ENCODE measurements at places on chromosomes 5 and 9. TPM values are rescaled to one million over a fixed set of nuclear protein-coding genes. Genes with fewer than 3 reads are reported as not detected.

CER1 gene
- total RNA-seq: not detected

DNA sequence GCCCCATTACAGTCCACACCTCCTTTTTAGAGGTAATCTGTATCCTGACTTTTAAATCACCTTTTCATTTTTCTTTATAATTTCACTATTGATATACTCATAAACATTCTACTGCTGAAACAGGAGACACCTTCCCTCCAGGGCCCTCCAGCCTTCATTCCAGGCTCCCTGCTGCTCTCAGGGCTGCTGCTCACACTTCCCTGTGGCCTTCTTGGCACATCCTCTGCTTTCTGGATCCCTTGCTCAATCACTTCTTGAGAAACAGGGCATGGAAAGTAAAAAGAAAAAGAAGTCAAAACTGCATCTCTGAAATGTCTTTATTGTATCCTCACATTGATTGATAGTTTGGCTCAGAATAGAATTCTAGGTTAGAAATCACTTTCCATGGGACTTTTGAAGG lies 19.3 kb upstream of the WNT8A start:
- DNase-seq: no peak

GRCh38 chr9:71729816-71730526 lies 38.3 kb downstream of the CEMIP2 start:
- DNase-seq: no peak

DNA sequence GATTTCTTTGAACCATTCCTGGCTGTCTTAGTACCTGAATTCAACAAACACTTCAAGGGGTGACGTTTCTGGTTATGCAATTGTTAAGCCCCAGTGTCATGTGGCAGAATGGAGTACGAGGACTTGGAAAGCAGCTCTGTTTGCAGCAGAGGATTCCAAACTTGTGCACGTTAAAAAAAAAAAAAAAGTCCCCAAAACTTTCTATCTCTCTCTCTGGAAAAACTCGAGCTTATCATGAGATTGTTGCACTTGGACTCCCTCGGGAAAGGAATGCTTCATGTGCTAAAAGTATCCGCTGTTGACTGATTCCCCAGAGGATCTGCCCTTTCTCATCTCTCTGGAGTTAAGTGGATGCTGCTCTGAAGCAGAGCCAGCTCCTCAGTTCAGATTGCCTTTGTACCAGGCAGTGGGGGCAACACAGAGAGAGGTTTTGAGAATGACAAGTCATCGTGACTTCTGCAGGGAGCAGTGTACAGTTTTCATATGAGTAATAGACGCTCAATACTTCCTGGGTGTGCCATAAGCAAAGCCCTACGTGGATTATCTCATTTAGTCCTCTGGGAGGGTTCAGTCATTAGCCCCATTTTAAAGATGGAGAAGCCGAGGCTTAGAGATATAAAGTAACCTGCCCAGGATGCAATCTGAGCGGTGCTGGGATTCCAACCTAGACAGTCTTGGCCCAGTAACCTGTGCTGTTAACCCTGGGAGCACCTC lies 28.1 kb downstream of the TMOD1 start:
- no peak for DNase-seq

TMEM215 gene
- not detected for total RNA-seq

- DNase-seq: no peak
Observed at GRCh38 chr5:94263068-94263467, 355.3 kb downstream of the KIAA0825 start.

DNA sequence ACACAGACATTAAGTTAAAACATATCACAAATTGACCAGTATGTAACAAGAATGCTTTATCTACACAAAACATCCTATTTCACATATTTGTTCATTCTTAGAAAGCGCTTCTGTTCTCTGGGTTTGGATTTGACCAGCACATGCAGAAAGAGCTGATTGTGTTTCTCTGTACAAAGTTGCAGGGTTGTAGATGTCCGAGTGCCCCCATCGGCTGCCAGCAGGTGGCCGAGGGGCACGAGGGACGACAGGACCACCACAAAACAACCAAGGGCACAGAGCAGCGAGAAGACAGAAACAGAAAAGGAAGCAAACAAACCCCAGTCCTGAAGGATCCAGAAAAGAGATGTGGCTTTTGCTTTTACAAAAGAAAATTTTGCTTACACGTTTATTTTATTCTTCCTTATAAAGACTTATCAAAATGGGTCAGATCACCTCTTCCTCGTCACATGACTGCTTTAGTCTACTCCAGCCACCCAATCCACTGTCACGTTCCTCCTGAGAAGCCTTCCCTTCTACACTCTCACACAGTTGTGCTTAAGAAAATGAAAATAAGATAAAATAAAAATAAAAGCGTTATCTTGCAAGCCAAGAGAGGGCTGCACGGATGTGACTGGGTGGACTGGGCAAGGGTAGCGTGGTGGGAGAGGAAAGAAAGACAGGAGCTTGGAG lies 9.5 kb downstream of the OTP start:
- no peak for DNase-seq

PIP5KL1 gene
- 0.40 TPM for total RNA-seq

DNA sequence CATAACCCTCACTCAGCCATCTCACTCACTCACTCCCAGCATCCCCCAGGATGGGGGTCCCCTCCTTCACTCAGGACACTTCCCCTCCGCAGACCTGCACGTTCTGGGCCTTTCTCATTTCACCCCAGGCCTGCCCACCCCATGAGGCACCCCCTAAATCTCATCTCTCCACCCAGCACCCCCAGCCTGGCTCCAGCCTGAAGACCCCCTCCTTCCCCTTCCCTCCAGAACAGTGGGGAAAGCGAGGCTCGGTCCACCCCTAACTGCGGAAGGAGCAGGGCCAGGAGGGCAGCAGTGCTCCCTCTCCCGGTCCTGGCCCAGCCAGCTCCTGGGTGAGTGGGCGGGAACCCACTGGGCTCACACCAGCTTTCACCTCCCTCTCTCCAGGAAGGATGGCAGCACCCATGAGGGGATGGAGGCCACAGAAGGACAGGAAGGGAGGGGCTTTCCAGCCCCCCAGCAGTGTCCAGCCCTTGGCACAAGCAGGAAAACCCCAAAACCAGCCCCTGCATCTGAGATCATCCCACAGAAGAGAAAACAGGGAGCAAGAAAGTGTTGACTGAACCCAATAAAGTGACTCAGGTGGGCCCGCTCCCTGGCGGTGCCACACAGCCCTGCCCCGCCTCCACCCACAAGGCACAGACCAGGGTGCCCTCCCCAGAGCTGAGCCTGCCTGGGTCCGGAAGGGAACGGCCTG lies 55.0 kb downstream of the LRSAM1 start:
- DNase-seq: no peak

DNA sequence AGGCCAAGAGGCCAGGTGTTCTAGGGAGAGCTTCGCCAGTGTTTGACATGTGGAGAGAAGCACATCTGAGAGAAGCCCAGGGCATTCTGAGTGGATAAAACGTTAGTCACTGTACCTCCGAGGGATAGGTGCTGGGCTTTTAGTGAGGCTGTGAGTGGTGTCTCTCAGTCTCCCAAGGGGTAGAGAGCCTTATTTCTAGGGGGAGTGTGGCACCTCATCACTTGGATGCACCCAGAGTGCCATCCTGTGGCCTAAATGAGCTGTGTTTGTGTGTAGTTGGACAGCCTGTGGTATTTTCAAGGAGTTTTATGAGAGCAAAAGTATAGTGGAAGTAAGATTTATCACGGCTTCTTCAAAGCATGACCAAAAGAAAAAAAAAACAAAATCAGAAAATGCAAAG lies 1046.9 kb upstream of the WWC1 start:
- DNase-seq: no peak

DNA sequence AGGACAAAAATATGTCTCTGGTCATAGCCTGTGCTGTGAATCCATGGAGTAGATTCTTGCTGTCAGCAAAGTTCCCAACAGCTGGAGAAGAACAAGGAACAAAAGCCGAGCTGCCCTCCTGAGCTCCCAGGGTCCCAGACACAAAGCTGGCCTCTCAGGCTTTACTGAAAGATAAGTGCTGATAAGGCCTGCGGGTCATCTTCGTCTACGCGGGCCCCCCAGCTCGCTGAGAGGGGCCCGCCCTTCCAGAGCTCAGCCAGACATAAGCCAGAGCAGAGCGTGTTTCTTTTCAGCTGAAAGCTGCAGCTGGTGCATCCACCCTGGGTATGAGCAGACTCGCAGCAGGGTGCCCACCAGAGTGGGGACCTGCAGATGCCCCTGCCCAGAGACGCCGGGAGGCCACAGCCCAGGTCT lies 84.7 kb downstream of the HSD17B3 start:
- no peak for DNase-seq

- no peak for DNase-seq
Observed at GRCh38 chr5:14183187-14183939, 40.2 kb downstream of the TRIO start.

- no peak for DNase-seq
Observed at GRCh38 chr5:138657360-138657759, 82.2 kb upstream of the HSPA9 start.

DNA sequence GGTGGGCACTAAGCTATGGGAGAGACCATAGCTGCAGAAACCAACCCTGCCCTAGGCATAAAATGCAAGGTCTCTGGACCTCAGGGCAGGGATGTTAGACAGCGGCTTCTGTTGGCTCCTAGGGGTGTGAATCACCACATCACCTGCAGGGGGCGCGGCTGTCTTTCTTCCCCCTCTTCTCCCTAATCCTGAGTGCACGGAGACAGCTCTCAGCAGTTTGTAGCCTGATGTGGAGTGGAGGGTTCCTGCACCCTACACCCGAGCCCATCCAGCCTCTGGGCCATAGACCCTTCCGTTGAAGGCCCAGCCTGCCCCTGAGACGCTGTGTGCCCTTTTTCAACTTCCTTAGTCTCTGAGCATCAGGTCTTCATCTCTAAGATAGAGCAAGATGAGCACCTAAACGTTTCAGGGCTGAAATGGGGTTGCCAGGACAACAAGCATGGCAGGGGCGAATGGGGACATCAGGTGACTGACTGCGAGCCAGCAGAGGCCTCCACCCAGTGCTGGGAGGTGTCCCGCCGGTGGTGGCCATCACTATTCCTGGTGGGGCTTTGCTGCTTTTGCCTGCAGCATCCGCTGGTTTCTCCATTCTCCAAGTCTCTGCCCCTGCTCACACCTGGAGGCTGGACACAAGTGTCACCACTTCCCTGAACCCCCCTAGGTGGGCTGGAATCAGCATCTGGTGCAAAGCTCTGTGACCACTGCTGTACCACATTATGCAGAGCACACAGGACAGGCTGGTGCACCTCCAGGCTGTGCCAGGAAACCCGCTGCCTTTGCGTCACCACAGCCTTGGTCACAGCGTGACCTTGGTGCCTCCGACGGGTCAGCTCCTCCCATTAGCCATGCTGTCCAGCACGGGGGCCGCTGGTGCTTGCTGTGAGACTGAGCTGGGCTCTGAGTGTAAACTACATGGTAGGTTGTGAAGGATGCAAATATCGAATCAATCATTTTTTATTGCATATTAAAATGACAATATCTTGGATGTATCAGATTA lies 2.5 kb upstream of the SEC16A start:
- peak; percentile 95 for DNase-seq

DMRT2 gene
- total RNA-seq: not detected

DNA sequence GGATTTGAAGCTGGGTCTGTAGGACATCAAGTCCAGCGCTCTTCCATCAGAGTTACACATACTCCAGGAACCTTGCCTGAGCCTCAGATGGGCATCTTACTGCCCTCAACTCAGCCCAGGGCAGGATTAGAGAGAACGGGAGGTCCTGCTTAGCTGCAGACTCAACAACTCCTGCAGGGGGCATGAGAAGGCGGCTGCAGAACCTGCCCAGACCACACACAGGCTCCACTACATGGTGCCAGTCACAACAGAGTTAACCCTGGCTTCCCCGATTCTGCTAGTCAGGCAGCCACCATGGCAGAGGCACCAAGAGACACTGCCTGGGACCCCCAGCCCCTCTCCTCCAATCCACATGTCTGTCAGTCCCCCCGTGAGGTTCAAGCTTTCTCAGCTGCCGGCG lies 23.9 kb upstream of the CPLX2 start:
- DNase-seq: no peak

- no peak for DNase-seq
Observed at GRCh38 chr9:86402591-86402990, 48.4 kb upstream of the TUT7 start.

DNA sequence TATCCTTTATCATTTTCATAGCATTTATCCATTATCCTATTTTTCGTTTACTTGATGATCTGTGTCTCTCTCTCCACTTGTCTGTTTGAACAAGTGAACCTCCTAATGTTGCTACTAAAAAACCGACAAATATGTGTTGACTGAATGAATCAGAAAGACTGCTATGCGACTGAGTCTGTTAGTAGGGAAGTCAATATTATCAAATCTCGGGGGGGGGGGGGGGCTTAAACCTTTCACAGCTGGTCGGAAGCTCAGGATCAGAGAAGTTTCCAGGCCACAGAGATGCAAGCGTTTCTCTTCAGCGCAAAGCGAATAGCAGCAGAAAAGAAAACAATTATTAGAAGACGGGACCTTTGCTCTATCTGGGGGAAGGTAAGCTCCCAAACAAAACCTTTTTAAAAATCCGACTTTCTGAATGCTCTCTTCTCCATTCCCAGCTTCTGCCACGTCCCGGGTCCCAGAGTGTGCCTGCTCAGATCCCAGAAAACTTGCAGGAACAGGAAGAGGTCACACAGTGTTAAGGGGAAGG lies 412 bp downstream of the RIOK2 start:
- no peak for DNase-seq

GRCh38 chr5:147481376-147481775 lies 28.5 kb downstream of the DPYSL3 start:
- DNase-seq: no peak

DNA sequence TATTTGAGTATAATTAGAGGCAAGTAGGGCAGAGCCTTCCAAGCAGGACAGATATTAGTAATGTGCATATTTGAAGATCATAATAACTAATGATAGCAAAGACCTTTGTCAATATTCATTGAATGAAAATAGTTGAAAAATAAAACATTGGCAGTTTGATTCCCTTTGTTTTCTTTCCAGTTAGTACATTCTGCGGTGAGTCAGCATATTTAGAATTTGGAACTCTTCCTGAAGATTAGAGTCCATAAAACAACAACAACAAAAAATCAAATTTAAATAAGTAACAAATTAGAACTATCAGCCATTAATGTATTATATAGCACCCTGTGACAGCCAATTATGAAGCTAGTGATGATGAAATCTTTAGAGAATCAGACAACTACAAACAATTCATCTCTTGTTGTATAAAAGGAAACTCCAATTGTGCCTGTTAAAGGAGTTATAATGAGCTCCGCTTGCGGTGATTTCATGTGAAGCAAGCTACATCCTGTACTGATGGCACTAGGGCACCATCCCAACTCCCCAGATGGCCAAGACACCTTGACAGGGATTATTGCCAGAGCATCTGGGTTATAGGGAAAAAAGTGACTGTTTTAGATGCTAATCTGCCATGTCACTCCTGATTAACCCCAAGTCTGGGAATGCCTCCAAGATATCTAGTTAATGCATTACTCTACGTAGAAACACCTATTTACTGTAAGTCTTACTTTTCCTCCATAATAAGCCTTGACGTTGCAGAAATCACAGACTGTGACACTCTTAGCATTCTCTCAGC lies 6.8 kb downstream of the IFNA8 start:
- no peak for DNase-seq

DNA sequence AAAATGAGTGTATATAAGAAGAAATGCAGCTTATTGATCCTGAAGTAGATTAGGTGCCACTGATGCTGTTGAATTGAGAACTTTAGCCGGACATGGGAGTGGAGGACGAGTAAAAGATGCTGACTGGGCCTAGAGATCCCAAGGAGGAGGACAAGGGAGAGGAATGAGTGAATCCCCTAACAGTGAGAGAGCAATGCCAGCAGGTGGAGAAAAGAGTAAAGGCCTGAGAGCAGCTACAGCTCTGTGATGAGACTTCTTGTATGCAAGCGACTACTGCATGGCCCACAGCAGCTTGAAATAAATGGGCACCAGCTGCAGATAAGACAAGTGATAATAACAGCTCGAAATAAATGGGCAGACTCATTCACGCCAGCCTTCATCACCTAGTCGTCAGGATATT lies 44.5 kb upstream of the JMY start:
- DNase-seq: no peak

- DNase-seq: no peak
Observed at GRCh38 chr9:15693701-15694100, 140.9 kb downstream of the CCDC171 start.

Measured in left lobe of liver (tissue), 2 donors.